ENCODE measurements at places on chromosomes 6 and 20.

DNA sequence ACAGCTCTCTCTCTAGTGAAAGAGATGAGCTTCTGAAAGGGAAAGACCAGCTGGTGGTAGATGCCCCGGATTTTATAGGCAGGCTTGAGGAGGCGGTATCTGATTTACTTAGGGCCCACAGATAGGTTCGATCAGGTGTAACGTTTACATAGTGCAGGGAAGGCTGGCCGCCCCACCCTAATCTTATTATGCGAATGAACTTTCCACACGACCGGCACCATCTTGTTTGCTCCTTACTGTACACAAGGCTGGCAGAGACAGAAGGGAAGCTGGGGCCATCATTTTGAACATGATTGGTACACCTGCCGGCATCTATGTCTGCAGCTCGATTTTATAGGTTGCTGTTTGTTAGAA is 212.0 kb upstream of the JARID2 start:
- no peak for DNase-seq

GRCh38 chr6:144406796-144407195 is 121.7 kb downstream of the UTRN start:
- DNase-seq: no peak

GRCh38 chr6:149050160-149050559 is 267.4 kb upstream of the TAB2 start:
- DNase-seq: no peak

- peak; percentile 51 for DNase-seq
These were observed 44.8 kb downstream of the RIPOR3 start for GRCh38 chr20:50646483-50646996.

DNA sequence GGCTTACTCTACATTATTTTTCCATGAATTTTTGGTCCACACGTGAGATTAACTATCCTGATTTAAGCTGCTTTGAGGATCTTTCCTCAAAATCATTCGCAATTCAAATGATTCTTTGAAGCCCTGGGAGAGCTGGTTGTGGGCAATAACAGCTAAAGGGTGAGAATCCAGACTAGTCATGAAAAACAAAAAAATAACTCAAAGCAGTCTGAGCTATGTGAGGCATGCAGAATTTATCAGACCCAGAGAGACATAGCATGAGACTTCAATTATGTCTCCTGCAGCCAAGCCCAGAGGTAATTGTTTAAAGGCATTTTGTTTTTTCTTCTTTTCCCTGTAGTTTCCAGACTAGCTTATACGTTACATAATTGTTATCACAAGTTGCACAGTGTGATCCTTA is 517.3 kb upstream of the PTCHD4 start:
- no peak for DNase-seq

DNA sequence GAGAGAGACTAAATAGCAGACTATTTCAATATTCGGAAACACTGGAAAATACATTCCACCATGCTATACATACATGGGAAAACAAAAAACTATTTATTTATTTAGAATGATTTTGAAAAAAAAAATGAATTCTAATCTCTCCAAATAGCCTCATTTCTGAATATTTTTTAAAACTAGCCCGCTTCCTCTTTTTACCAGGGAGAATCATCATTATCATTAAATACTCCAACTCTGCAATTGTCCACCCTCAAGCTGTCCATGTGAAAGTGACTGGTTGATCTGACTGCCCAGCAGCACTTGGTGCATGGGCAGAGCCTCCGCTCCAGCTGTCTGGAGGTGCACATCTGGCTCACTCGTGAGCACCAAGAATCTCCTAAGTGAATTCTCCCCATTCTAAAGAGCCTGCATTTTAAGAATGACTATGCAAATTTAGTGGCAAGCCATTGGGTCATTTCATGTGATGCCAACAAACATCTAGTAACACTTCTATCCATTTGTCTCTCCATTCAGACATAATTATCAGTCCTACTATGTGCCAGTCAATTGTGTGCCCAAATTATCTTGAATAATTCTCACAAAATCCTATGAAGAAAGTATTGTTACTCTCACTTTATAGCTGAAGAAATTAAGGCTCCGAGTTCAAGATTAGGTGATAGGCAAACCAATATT is 64.8 kb downstream of the INSM1 start:
- no peak for DNase-seq

- DNase-seq: no peak
These were observed 8.6 kb upstream of the SIRPB2 start for GRCh38 chr20:1499528-1500420.

DNA sequence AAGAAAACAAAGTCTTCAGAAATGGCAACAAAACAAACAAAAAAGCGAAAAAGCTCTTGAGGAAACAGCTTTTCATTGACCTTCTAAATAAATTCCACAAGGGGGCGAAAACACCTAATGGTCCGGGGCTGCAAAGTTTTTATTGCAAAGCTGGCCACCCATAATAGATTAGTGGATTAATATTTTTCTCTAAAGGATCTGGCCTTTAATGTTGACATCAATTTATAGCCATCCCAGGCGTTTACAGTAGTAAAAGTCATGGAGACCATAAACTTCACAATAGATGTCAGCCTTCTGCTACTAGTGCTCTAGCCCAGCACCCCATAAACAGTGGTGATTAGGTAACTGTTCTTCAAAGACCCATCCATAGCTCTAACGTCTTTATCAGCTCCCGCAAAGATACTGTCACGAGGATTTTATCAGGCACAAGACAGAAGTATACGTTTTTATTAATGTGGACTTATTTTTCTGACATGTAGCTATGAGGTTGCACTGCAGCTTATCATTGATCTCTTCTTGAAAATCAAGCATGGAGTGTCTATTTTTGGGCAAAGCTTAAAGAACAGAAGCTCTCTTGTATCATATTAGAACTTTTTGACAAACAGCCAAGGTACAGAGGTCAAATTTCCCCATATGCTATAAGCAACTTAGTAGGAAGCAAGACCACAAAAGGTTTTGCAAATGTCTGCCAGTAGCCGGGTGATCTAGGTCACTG is 4.7 kb downstream of the CITED2 start:
- DNase-seq: peak; percentile 72

GRCh38 chr20:45337367-45338120 is 10.7 kb downstream of the SDC4 start:
- peak; percentile 69 for DNase-seq

GRCh38 chr6:168041928-168042327 is 37.1 kb downstream of the FRMD1 start:
- no peak for DNase-seq

Measured in ELF-1 (cell line).